Stomach (tissue), 19 donors: ENCODE measurements at places on chromosomes 16 and 17. TPM values are rescaled to one million over a fixed set of nuclear protein-coding genes. Genes with fewer than 3 reads are reported as not detected.

DNA sequence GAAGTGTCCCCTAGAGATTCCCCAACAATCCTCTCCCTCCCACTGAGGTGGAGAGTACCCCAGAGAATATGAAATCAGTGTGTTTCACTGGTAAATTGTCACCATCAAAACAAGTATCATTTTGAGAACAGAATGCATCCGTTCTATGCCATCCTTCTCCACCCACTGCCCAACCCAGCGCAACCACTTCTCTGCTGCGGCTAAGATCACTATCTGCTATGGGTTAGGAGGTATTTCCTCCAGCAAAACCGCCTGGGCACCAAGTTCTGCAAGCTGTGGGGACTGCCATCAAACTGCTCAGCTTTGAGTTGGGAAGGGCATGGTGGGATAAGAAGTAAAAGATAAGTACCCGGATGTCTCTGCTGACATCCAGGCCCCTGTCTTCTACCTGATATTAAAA, 24.4 kb downstream of the CNTNAP1 start:
- no peak for DNase-seq

SEPTIN12 gene
- not detected for polyA plus RNA-seq

CDRT15 gene
- not detected for polyA plus RNA-seq

CCNF gene
- polyA plus RNA-seq: 0.46 TPM

DNA sequence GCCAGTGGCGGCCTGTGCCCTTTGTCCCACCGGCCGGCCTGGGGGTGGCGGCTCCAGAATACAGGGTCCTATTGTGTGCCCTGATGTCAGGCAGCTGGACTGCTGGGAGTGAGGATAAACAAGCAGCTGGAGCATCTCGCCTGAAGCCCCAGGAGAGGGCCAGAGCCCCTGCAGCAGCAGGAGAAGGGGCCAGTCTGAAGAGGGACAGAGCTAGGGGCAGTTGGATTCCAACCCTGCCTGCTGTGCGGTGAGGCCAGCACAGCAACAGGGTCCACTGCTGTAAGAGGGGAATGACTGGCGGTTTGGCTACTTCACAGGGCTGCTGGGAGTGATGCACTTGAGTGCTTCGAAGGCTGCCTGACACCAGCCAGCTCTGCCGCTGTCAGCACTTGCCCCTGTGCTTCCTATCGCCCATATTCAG, 25.0 kb downstream of the RAB11FIP4 start:
- DNase-seq: peak; percentile 58

- DNase-seq: no peak
Observed at GRCh38 chr17:71535321-71535720, 585.5 kb upstream of the SOX9 start.

DNA sequence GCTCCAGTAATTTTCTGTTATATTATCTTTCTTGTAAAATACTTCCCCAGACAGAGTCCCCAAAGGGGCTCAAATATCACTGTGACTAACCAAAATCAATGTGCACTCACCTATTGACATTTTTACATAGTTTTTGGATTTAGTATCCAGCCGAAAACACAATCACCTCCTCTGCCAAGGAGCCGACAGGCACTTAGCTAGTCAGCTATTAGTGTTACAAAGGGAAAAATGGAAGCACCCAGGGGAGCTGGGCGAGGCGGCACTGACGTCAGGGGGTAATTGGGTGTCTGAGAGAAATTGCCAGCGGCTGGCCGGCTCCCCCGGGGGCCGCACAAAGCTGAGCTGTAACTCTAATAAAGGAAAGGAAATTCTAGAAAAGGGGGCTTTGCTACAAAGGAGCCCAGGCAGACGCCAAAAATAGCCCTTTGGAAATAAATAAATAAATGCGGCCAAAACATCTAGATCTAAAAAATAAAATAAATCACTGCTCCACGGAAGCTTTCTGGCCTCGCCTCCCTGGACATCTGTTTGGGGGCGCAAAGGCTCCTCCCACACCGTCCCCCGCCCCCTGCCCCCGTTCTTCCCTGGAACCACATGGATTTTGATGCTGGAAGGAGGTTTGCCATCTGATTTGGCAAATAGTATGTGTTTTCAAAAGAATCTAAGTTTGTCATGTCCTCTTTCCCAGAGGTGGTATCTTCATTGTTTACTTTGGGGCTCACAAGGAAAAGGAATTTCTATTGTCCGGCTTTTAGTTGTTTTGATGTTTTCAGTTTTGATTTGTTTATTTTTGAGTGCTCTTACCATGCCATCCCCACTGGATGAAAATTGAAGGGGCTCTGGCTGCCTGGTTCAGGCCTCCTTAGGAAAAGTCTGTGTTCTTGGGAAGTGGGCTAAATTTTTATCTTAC, 156.7 kb downstream of the ZNF423 start:
- DNase-seq: peak; percentile 64

KCNJ2 gene
- polyA plus RNA-seq: not detected

DNA sequence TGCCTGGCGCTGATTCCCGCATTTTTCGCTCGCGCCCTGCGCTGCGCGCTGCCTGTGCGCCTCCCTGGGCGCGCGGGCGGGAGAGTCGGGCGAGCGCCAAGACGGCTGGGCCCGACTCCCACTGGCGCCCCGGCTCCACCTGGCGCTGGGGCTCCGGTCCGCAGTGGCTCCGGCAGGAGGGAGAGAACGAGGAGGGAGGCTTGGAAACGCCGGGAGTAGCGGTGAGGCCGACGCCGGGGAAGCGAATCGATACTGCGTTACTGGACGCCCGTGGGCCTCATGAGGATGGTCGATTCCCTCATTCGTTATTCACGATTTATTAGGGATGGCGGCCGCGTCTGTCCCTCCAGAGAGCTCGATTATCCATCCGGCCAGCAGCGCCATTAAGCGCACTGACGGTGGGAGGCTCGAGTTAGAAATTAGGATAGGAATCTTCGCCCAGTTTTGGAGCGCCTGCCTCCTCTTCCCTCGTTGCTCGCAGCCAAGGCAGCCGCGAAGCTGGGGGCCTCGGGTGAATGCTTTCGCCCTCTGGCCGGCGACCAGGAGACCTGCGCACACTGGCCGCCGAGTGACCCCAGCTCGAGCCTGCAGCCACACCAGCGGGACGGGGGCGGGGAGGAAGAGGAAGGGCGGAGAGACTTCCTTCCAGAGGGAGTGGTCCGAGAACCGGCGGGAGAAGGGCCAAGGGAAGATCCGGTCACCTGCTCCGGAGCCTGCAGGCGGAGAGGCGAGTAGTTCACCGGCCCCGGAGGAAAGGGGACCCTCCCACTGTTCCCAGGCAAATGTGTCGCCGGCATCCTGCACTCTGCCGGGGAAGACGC, 1.3 kb upstream of the PCGF2 start:
- peak; percentile 91 for DNase-seq

DNA sequence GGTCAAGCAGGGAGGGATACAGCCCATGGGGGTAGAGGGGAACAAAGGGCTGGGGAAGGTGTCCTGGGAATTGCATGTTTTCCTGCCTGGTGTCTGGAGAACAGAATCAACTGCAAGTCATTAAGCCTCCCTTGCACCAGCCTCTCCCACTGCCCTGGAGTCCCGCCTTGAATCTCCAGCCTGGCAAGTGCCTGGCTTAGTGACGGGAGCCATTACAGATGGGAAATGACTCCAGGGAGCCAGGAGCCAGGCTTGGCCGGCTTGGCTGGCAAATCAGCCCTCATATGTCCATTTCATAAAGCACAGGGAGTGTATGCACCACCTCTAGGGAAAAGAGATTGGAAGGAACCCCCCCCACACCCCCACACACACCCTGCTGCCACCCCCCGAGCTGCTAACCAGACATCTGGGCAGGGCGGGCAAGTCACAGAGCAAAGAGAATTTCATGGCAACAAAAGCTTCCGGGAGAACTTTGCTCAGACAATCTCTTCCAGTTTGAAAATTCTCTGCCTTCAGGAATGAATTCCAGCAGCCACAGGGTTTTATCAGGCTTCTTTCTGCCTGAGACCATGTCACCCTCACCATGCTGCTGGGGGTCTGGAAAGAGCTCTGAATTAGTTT, 127.7 kb downstream of the NTN1 start:
- DNase-seq: no peak

GRCh38 chr16:12781777-12782176, 21.9 kb downstream of the CPPED1 start:
- no peak for DNase-seq

GRCh38 chr17:1074886-1075605, 78.1 kb downstream of the TIMM22 start:
- DNase-seq: no peak

DNA sequence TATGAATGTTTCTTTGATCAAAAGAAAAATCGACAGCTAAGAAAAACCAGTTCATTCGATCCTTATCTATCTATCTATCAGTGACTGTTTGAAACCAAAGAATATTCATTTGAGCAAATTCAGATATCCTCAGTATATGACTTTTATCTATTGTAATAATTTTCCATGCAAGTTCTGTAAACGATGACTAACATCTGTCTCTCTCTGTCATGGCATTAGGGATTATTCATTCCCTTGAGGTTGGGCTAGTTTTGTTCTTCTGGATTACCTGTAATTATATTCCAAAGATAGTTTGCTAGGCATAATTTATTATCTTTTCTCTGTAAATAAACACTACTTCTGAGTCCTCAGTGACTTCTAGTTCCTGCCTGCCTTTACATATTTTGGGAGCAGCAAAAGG, 497.7 kb upstream of the CDH11 start:
- no peak for DNase-seq

GRCh38 chr17:40178660-40179059, 1.4 kb downstream of the RAPGEFL1 start:
- no peak for DNase-seq

- DNase-seq: peak; percentile 88
Observed at GRCh38 chr17:77319211-77320043, 178.7 kb downstream of the SEC14L1 start.

GRCh38 chr16:81444448-81445121, at the start of gene CMIP:
Gene CMIP (plus strand): TSS chr16:81444808.
- peak; percentile 96 for DNase-seq

ARHGDIG gene
- polyA plus RNA-seq: 50.4 TPM

DNA sequence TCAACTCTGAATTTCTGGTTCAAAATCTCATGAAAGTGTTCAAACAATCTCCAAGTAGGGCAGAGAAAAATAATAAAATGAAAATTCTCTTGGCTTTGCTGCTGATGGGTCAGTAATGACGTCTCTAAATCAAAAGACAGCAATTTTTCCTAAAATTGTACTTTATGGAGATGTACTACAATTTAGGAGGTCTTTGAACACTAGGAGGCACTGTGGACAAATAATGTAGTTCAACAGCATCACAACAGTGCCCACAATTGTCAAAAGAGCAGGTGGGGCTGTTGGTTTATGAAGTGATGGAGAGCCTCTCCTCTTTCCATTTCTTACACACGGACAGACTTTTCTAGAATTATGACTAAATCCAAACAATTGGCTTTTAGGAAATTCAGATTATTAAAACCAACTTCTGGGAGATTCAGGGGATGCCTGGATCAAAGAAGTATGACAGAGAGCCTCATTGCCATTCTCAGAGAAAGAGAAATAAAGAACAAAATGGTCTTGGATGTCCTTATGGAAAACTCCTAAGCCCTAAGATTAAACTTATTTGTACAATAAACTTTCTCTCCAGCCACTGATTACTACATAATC, 23.8 kb downstream of the EZH1 start:
- DNase-seq: no peak

GRCh38 chr16:71974068-71974818, 26.0 kb downstream of the PKD1L3 start:
- DNase-seq: no peak

GRCh38 chr17:66541461-66542128, 239.2 kb downstream of the PRKCA start:
- DNase-seq: peak; percentile 48

DNA sequence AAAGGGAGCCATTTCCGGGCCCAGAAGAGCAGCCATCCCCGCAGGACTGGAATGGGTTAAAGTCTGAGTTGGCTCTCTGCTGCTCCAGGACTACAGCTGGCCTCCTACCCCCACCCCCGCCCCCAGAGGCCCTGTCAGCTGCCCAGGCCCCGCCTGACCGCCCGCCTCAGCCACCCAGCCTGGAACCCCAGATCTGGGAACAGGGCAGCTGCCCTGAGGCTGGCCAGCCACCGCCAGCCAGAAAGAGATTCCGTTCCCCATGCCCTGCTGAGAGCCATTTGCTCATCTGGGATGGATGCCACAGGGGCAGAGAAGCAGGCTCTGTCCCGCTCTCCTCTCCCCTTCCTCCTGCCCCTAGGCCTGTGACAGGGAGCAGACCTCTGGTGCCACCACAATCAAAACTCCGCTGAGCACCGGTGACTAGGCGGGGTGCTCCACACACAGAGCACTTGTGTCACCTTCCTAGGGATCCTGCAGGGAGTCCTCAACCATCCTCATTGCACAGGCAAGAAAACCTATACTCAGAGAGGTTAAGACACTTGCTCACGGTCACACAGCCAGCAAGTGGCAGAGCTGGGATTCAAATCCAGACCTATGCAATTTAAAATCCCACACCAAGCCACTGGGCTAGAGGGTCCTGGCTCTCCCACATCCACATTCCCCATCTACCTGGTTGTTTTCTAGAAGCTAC, 44.1 kb downstream of the ZNF423 start:
- DNase-seq: no peak

CCL7 gene
- polyA plus RNA-seq: not detected

SLC38A8 gene
- 0.08 TPM for polyA plus RNA-seq

DNA sequence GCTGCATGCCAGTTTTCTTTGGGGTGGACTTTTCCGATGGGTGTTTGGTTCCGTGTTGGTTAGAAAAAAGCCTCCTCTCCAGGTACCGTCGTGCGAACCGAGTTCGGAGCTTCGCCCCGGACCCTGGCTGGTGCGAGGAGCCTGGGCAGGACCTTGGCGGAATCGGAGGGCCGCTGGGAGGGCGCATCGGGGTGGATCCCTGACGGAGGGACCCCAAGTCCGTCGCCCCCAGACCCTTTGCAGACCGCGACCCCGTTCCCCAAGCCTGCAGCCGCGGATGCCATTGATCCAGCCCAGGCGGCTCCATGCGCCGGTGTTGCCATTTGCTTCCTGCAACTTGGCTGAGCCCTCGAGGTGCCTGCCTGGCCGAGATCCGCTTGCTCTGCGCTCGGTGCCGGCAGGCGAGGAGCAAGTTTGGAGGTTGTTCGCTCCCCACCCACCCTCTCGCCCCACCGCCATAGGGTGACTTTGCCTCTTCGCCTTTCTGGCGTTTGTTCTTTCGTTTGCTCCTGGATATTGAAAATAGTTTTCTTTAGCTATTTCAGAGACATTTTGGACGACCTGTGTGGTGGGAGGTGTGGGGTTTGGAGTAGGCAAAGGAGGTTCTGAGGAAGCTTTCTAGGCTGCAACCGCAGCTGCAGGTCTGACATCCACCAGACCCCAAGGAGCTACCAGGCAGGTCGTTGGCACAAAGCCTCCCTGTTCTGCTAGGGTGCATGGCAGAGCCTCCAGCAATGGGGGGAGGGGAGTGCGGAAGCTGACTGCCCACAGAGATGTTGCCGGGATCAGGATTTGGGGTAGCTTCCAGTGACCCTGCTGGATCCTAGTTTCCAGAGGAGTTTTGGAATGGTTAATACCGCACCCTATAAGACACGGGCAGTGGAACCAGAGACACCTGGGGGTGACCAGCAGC, 58.2 kb downstream of the RAP1GAP2 start:
- DNase-seq: peak; percentile 69
